Mammary epithelial cell (primary cell): ENCODE measurements at places on chromosomes 5 and 9. TPM values are rescaled to one million over a fixed set of nuclear protein-coding genes. Genes with fewer than 3 reads are reported as not detected.

Gene SPATA31D4
- not detected in 2 replicates for total RNA-seq

Gene CXCL14
- total RNA-seq = 3.9 and 7.2 TPM in 2 replicates

Gene TEX48
- not detected in 2 replicates for total RNA-seq

Gene SLC45A2
- 0.31 TPM in 1 of 2 replicates, not detected in the other for total RNA-seq

Gene CAMK2A
- 0.33 TPM for total RNA-seq

Gene EGR1
- 153 and 159 TPM in 2 replicates for total RNA-seq

Gene RAPGEF1
- 51.3 and 61.5 TPM in 2 replicates for total RNA-seq

Gene DENND1A
- total RNA-seq = 31.6 and 40.0 TPM in 2 replicates

Gene SYNPO
- 3.8 and 5.3 TPM in 2 replicates for total RNA-seq

Gene SNX30
- total RNA-seq = 8.0 and 9.8 TPM in 2 replicates

Gene C9orf50
- total RNA-seq = not detected in 2 replicates

Gene SPATA31C1
- not detected for total RNA-seq

Gene CAVIN4
- total RNA-seq = 0.29 and 0.66 TPM in 2 replicates

Gene FGFR4
- total RNA-seq = 1.3 TPM

Gene SPAAR
- not detected in 2 replicates for total RNA-seq

Gene S100Z
- total RNA-seq = not detected in 2 replicates

Gene PELO
- 24.4 and 27.4 TPM in 2 replicates for total RNA-seq

Gene SLC2A6
- total RNA-seq = 9.1 and 31.3 TPM in 2 replicates

Gene CARTPT
- not detected for total RNA-seq

Gene PCDHB4
- total RNA-seq = 1.5 TPM

Gene FAM120AOS
- total RNA-seq = 32.5 TPM
